ENCODE measurements at places on chromosomes 2 and 18. TPM values are rescaled to one million over a fixed set of nuclear protein-coding genes. Genes with fewer than 3 reads are reported as not detected.
A peak's percentile ranks its signal among the peaks of the same experiment; 100 is the strongest.

GRCh38 chr2:169711751-169712509 lies 17.7 kb downstream of the PHOSPHO2 start:
- H3K27me3 ChIP-seq = no peaks in the 10 kb centered on the region
- H3K4me3 ChIP-seq = no peak overlapping the region
- no peak for DNase-seq
- peaks cover 16% of the 10 kb centered on the region for H3K4me1 ChIP-seq

The CYTIP gene
- total RNA-seq = 21.2 TPM

GRCh38 chr2:130241041-130241707 lies 42.9 kb upstream of the TUBA3E start:
- no peak overlapping the region for H3K27ac ChIP-seq
- H3K4me3 ChIP-seq = no peak overlapping the region
- H3K4me1 ChIP-seq = no peaks in the 10 kb centered on the region
- no peaks in the 10 kb centered on the region for H3K27me3 ChIP-seq
- DNase-seq = no peak

The CRACDL gene
- 1.9 TPM for total RNA-seq

GRCh38 chr18:77206676-77207374 lies 42.8 kb upstream of the GALR1 start:
- peak overlapping the region; percentile 78 for H3K27ac ChIP-seq
- H3K4me3 ChIP-seq = no peak overlapping the region
- no peaks in the 10 kb centered on the region for H3K27me3 ChIP-seq
- no peak for DNase-seq
- no peaks in the 10 kb centered on the region for H3K36me3 ChIP-seq

DNA sequence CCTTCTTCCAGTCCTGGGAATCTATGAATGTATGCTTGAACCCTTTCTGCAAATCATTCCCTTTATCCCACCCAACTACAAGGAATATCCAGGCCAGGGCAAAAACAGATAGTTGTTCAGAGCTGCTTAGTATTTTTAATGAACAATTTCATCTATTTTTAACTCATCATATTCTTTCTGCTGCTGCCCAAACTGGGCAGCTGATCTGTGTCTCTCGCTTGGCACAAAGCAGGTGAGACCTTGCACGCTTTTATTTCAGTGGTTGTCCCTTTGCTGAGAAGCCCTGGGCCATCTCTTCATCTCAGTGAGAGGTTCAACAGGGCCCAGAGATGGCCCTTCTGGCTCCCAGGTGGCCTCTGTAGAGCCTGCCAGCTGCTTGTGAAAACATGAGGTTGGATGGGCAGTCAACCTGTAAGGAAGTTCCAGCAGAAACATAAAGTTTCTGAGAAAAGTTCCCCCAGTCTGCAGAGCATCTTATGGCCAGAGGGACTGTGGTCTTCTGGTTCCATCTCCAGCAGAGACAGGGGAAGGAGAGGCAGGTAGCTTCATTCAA lies 57.5 kb downstream of the MYCN start:
- H3K4me1 ChIP-seq = no peaks in the 10 kb centered on the region
- no peak for DNase-seq
- H3K4me3 ChIP-seq = no peak overlapping the region
- no peak overlapping the region for H3K27ac ChIP-seq
- no peaks in the 10 kb centered on the region for H3K36me3 ChIP-seq
- no peaks in the 10 kb centered on the region for H3K27me3 ChIP-seq

Data from thoracic aorta (tissue), 2 donors.